ENCODE measurements at places on chromosomes 4 and X.
A peak's percentile ranks its signal among the peaks of the same experiment; 100 is the strongest.

GRCh38 chr4:107380836-107381438 lies 339.1 kb downstream of the PAPSS1 start:
- no peak for DNase-seq

- DNase-seq, result no peak
These were observed 3.2 kb downstream of the SLC9A7 start for GRCh38 chrX:46755671-46756070.

GRCh38 chrX:120207009-120207605 lies 43.5 kb upstream of the ZBTB33 start:
- no peak for DNase-seq

GRCh38 chrX:33204889-33205288 lies 6.5 kb downstream of the DMD start:
- DNase-seq, result no peak

GRCh38 chr4:26194764-26195163 lies 126.0 kb upstream of the RBPJ start:
- no peak for DNase-seq

DNA sequence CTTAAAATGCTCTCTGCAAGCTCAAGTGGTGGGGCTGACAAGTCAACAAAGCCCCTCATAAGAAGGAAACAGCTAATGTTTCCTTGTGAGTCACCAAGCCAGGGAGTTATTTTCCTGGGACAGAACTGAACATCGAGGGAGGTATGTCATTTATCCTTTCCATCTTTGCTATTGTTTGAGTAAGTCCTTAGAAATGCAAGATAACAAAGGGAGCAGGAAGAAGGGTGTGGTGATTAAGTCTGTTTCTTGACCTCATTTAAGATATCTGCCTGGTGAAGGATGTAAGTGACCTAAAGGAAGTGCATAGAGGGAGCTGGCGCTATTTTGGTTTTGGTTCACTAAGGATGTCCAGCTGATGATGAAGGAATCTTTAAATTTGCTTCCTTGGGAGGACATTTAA lies 39.9 kb downstream of the ATG4A start:
- DNase-seq, result no peak

- DNase-seq, result no peak
These were observed 40.1 kb downstream of the STIM2 start for GRCh38 chr4:26900765-26901164.

GRCh38 chr4:26785810-26786209 lies 74.8 kb upstream of the STIM2 start:
- no peak for DNase-seq

DNA sequence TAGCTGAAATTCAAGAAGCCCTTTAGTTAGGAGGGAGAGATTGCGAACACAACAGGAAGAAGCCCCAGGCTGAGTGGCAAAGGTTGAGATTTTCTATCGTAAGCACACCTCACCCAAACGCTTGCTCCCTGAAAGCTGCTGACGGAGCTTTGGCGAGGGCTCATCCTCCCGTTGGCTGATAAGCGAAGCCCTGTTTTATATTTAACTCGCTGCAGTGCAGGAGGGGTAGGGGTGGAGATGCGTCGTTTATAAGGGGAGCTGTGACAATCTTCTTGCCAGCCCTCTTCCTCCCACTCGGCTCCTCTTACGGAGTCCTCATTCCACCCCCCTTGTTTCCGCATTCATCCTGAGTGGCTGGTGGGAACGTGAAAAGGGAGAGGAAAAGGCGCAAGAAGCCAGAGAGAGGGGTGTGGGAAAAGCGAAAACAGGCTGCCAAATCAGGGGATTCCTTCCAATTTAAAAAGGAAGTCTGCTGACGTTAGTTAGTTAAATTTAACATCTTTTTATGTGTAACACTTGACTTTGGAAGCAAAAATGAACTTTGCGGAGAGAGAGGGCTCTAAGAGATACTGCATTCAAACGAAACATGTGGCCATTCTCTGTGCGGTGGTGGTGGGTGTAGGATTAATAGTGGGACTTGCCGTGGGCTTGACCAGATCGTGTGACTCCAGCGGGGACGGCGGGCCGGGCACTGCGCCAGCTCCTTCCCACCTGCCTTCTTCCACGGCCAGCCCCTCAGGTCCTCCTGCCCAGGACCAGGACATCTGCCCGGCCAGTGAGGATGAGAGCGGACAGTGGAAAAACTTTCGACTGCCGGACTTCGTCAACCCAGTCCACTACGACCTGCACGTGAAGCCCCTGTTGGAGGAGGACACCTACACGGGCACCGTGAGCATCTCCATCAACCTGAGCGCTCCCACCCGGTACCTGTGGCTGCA lies at the start of gene ENPEP:
ENPEP (plus strand) TSS at position 275 of the 938 bp plus-strand sequence; CDS start at position 535, 260 bp downstream.
- DNase-seq, result no peak

DNA sequence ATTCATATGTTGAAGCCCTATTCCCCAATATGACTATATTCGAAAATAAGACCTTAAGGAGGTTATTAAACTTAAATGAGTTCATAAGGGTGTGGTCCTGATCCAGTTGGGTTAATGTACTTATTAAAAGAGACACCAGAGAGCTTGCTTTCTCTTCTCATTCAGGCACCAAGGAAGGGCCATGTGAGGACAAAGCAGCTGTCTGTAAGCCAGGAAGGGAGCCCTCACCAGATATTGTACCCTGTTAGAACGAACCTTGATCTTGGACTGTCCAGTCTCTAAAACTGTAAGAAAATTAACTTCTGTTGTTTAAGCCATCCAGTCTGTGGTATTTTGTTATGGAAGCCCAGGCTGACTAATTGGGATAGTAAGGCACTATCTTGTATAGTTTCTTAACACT lies 9.1 kb upstream of the YTHDC1 start:
- DNase-seq, result no peak

- no peak for DNase-seq
These were observed 30.0 kb downstream of the ANXA3 start for GRCh38 chr4:78581618-78582017.

GRCh38 chrX:119738742-119739141 lies 19.6 kb upstream of the SOWAHD start:
- no peak for DNase-seq

DNA sequence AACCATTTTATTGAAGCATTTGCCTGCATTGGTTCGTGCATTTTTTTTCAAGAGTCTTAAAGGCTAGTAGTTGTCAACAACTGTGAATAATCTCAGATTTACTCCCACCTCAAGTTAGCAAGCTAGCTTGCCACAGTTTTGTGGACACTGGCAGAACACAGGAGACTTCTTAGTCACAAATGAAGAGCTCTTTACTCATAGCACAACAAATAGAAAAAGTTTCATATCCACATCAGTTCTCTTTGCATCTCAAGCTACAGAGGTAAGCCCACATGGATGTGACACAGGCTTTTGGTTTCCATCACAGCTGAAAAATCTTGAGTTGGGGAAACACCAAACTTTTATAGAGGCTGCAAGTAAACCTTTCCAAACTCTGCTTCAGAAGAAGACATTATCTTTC lies 2315.7 kb upstream of the TENM3 start:
- no peak for DNase-seq

DNA sequence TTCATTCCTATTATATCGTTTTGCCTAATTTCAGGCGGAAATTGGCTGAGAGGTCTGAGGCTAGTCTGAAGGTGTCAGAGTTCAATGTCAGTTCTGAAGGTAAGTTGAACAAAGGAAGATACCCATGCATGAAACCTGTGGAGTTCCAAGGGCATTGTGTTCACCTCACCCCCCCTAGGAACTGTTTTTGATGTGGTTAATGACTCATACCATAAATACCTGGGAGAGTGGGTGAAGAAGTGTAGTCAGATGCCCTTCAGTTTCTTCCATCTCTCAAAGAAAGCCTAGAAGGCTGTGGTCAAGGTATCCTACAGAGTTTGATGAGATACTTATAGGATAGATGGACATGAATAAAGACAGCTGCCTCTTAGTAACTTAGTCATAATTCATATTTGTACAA lies 2.7 kb downstream of the UTP14A start:
- DNase-seq, result no peak

GRCh38 chr4:124658795-124659194 lies 53.7 kb downstream of the ANKRD50 start:
- no peak for DNase-seq

- no peak for DNase-seq
These were observed 87.0 kb downstream of the SYNPO2 start for GRCh38 chr4:118975449-118976192.

DNA sequence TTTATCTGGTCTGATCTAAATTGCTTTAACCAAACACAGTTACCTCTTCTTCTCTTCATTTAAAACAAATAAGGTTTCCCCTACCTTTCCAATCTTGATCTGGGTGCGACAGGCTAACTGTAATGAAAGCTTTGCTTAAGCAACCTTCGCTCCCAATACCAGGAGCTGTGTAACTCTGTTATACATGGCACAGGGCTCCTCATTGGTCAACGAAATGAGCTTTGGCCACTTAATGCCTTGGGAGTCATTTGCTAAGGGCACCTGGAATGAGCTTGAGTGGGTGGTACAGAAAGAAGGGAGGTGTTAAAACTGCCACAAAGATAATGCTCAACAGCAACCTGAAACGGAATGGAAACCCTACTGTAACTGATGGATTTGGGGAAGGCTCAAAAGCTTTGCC lies 140.5 kb downstream of the CHRNA9 start:
- DNase-seq, result no peak

- DNase-seq, result no peak
These were observed 32.0 kb downstream of the F8 start for GRCh38 chrX:154990496-154990895.

DNA sequence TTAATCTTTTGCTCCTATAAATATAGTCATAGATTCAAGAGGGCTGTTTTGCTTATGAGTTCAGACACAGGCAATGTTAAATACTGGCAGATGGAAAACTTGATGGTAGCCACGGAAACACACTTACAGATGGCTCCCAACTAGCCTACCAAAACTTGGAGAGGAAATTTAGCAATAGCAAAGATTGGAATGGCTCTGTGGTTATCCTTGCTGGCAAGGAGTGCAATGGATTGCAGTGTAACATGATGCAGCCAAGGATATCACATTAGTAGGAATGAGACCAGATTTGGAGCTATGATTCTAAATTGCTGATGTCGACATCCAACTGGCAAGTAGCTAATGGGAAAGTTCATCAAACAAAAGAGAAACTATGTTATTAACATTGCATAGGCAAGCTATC lies 791.0 kb upstream of the DIAPH2 start:
- no peak for DNase-seq

DNA sequence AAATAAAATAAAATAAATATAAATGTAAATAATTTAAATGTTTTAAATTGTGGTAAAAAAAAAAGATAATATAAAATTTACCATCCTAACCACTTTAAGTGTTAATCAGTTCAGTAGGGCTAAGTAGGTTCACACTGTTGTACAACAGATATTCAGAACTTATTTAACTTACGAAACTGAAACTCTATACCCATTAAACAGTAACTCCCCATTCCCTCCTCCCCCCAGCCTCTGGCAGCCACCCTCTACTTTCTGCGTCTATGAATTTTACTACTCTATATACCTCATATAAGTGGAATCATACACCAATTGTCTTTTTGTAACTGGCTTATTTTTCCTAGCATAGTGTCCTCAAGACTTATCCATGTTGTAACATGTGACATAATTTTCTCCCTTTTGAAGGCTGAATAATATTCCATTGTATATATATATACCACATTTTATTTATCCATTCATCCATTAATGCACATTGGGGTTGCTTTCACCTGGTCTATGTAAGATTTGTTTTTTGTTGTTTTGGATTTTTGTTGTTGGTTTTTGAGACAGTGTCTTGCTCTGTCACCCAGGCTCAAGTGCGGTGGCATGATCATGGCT lies 32.5 kb upstream of the ELF2 start:
- no peak for DNase-seq

- no peak for DNase-seq
These were observed 135.9 kb upstream of the ARHGEF9 start for GRCh38 chrX:63920875-63921274.

DNA sequence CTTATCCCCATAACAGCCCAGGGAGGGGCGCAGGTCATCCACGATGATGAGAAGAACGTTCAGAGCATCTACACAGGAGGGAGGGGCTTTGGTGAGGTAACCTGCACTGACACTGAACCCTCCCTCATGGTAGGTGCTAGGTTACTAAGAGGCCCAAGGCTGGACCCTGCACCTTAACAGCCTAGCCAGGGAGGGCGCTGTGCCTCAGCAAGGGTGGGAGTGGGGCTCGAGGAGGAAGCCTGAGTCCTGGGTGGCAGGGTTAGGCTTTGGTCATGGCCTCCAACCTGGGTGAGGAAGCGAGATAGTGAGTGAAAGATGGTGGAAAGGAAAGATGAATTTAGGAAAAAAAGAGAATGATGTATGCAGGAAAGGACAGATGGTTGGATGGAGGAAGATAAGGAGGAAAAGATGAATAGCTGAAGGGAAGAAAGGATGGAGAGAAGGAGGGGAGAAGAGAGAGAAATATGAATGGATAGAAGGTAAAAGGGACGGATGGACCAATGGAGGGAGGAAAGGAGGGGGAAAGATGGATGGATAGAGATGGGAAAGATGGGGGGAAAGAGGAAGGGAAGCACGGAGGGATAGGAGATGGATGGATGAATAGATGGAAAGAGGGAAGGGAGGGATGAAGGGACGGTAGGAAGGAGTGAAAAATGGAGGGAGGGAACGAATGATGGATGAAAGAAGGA lies 736 bp downstream of the IDS start:
- DNase-seq, result peak; percentile 32

GRCh38 chr4:77203380-77204197 lies 46.6 kb downstream of the CCNG2 start:
- DNase-seq, result peak; percentile 62

DNA sequence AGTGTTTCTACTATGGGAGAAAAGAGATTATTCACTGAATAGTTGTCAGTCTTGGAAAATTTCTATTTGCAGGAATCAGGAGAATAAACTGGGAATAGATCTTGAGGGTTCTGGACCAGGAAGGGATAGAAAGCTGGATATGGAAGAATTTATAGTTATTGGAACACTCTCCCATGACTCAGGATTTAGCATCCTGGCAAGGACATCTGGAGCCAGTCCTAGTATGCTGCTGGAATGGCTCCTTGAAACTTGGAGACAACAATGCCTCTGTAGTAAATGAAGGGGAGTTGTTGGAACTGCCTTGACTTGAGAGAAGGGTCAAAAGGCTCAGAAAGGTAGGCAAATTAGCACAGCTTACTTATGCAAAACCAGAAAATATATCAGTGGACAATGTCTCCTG lies 23.5 kb upstream of the THOC2 start:
- DNase-seq, result no peak

- no peak for DNase-seq
These were observed 443 bp downstream of the GPR143 start for GRCh38 chrX:9765072-9765736.

DNA sequence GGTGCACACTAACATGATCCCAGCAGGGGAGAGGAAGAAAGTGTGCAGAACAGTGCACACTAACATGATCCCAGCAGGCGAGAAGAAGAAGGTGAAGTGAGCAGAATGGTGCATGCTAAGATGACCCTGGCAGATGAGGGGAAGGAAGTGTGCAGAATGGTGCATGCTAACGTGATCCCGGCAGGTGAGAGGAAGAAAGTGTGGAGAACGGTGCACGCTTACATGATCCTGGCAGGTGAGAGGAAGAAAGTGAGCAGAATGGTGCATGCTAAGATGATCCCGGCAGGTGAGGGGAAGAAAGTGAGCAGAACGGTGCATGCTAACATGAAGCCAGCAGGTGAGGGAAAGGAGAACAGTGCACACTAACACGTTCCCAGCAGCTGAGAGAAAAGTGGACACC lies 83.7 kb downstream of the ACOX3 start:
- no peak for DNase-seq
